ENCODE measurements at places on chromosomes 4 and X.

- no peak for DNase-seq
These were observed 157.2 kb downstream of the LDB2 start for GRCh38 chr4:16741287-16741686.

- no peak for DNase-seq
These were observed 107.2 kb downstream of the GASK1B start for GRCh38 chr4:158065603-158066002.

DNA sequence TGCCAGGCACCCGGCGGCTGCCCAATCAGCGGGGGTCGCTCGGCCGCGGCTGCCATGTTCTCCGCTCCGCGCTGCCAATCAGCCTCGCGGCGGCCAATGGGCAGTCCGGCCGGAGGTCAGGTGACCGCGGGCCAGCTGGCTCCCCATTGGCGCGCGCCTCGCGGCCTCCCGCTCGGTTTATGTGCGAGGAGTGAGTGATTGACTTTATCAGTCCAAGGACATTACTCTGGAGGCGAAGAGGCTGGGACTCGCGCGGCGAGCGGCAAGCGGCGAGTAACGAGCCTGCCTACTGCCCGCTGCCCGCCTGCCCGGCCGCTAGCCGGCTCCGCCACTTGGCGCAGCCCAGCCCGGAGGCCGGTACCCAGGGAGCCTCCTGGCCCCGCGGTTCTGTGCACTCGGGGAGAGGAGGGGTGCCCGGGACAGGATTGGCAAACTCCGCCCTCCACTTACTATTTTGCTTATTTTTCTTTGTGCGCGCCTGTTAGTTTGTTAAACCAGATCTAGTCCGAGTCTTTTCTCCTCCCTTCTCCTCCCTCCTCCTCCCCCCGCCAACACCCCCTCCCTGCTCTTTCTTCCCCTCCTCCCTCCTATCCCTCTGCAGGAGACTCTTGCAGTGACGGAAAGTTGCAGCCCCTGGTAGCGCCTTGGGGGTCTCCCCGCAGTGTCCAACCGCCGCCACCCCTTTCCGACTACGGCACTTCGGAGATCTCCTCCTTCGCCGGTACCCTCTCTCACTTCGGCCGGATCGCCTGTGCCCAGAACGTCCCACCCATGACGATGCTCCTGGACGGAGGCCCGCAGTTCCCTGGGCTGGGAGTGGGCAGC lies at the start of gene ZIC3:
Gene ZIC3, plus strand, starts transcription at position 207 of the 825 bp plus-strand sequence. Its CDS starts 565 bp downstream, at position 772.
- no peak for DNase-seq

DNA sequence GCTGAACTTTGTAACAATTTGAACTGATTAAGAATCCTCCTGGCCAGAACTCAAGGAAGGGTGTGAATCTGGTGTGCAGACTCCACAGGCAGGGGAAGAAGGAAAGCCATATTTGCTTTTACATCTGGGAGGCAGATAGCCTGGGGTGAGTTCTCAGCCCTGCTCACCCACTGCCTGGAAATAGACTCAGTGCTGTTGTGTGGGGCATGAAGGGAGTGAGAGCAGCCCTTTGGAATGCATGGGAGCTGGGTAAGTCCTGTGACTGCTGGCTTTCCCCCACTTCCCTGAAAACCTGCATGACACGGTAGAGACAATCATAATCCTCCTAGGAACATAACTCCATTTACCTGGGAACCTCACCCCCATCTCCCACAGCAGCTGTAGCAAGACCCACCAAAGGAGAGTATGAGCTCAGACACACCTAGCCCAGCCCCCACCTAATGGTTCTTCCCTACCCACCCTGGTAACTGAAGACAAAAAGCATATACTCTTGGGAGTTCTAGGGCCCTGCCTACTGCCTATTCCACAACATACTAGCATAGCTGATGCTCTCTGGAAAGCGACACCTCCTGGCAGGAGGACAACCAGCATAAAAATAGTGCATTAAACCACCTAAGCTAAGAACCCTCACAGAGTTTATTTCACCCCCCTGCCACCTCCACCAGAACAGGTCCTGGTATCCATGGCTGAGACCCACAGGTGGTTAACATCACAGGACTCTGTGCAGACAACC lies 59.3 kb upstream of the UBQLN2 start:
- no peak for DNase-seq

- no peak for DNase-seq
These were observed 171.1 kb downstream of the DCHS2 start for GRCh38 chr4:154320521-154320920.

DNA sequence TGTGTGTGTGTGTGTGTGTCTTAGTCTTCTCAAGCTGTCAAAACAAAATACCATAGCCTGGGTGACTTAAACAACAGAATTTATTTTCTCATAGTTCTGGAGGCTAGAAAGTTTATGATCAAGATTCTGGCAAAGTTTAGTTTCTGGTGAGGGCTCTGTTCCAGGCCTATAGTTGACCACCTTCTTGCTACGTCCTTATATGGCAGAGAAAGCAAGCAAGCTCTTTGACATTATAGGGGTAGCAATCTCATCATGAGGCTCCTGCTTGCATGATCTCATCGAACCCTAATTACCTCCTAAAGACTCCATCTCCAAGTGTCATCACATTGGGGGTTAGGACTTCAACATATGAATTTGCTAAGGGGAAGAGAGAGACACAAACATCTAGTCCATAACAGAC lies 6.9 kb upstream of the AFP start:
- DNase-seq: no peak

DNA sequence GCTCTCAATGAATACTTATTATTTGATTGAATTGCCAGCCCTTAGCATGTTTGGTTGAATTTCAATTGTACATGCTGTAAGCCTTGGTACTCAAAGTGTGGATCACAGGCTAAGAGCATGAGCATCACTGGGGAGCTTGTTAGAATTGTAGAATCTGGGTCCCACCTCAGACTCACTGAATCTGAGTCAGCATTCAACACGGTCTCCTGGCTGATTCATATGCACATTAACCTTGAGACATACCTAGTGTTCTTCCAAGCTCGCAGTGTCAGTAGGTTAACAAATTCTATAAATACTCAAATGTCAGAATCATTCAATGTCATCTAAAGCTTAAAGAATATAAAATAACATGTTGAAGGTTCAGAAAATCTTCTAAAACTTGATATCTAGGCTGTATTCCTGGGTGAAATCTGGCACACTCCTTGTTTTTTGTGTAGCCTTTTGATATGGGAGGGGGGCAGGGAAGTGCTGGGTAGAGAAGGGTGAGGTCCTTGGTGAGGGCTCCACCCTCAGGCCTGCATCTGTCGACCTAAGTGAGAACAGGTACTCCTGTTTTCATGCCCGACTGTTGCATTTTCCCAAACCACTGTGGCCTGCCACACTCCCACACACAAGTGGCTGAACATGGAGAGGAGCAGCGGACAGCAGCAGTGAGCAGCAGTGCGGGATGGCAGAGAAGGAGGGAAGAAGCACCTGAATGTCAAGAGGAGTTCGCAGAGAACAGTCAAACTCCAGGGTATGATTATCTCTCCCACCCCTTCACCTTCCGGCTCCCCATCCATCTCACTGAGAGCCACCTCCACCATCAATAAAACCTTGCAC lies 529.6 kb upstream of the IGFBP7 start:
- DNase-seq: no peak

DNA sequence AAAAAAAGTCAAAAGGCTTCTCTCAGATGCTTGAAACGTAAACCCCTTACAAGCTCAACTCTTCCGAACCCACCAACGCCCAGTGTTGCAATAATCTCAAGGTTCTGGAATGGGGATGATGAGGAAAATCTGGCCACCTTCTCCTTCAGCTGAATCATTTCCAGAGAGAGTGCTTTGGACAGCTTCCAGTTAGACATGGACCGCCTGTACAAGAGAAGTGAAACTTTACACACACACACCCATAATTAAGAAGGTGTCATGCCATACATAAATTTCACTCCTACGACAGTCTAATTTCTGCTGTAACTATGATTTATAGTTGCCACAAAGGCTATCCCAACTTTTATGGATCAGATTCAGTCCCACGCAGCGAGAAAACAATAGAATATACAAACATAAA lies 72.3 kb downstream of the PRKG2 start:
- no peak for DNase-seq

DNA sequence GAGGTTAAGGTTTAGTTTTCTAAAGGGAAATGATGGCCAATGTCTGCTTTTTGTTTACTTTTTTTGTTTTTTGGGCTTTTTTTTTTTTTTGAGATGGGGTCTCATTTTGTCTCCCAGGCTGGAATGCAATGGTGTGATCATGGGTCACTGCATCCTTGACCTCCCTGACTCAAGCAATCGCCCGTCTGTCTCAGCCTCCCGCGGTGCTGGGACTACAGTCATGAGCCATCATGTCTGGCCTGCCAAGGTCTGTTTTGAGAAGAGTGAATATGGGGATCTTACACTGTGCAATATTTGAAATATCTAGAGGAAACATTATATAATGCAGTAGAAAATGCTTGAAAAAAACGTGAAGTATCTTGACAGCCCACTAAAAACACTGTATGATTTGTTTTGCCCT lies 162.5 kb downstream of the GASK1B start:
- DNase-seq: no peak

DNA sequence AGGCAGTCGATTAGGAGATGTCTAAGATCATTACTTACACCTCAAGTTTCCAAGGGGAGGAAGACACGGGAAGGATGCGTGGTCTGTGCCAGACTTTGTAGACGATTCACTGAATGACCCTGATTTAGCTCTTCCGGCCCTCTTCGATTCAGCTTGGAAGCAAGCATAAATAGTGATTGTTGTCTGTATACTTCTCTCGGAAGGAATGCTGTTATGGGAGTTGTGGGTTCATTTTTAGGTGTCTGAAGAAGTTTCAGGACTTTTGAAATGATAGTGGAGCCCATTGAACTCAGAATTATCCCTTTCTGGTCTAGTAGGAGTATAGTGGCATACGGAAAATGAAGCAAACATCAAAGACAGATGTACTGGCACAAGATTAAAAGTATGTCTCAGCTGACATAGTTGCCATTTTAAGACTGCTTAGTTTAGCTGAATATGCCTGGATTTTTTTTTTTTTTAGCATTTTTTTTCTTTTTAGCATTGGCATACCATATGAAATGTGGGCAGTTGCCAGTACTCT lies 1.0 kb upstream of the ANKRD17 start:
- peak; percentile 35 for DNase-seq

- no peak for DNase-seq
These were observed 133.3 kb upstream of the PJA1 start for GRCh38 chrX:69298466-69299140.

DNA sequence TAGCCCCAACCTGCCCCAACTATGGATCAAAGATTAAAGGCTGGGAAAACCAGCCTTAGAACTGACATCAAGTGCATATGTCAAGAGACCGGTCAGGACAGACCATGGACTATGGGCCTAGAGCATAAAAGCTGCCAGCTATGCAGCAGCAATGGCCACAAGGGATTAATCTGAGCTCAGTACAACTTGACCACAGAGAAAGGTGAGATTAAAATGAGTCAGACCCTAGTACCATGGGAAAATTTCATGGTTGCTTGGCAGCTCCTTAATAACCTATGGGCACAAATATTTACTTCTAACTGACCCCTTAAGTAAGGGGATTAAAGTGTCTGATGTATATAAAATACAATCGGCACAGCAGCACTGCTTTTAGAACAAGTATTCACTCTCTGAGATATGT lies 54.4 kb downstream of the CBR4 start:
- no peak for DNase-seq

DNA sequence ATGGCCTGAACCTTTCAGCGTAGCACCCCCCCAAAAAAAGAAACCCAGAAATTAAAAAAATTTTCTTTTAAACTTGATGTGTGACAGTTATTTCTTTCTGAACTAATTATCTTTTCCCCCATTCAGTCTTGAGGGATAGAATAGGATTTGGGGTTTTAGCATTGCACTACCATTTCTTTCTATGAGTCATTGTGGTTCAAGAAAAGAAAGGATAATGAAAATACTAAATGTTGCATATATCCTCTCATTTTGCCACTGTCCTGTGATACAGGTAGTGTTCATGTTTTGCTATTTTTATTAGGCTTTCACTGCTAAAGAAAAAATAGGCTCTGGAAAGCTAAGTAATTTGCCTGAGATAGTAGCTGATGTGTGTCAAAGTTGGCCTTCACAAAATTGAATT lies 39.4 kb upstream of the DCK start:
- no peak for DNase-seq

DNA sequence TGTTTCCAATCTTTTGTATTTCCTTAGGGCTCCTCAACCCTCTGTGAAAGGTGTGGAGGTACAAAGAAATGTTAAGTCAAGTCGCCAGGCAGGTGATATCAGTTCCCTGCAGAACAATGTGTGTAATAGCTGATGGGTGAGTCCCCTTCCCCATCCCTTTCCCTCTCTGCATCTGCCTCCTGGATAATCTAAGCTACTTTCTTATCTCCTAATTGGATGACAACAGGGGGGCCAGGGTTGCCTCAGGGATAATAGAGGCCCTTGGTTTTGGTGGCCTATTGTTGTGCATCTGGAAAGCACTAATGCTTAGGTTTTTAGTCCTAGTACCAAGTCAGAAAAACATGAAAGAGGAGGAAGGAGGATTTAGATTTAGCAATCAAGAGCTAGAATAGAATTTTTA lies 29.1 kb downstream of the MAGED1 start:
- no peak for DNase-seq

GRCh38 chrX:73647632-73648322 lies 84.8 kb downstream of the CHIC1 start:
- DNase-seq: no peak

DNA sequence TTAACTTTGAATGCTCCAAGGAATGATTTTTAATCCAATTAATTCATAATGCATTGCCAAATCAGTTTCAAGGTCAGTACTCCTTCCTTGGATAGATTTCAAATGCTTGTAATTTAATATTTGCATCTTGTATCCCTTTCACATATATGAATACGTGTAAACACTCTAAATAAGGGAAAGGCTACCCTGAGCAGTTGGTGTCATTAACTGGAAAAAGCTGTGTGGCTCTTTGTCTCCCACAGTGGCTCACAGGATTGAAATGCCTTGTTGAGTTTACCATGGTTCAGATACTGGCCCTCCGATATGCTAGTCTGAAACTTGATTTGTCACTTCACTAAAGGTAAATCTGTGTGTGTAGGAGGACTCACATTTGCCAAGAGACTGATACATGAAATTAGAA lies 16.7 kb upstream of the ACOT9 start:
- no peak for DNase-seq

DNA sequence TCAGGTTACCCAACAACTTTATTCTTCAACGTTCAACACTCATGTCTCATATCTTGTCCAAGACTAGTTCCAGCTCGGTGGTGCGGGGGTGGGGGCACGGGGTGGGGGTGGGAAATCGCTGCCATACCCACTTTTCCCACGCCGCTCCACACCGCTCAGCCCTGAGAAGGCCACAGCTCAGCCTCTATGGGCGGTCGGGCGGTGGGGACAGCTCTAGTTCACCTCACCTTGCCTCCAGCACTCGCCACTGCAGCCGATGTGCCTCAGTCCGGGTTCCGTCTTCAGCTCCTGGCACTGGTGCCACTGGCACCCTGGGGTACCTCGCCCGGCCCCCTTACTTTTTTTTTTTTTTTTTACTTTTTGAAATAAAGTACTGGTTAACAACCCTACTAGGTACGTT lies 522.2 kb downstream of the PCDH19 start:
- DNase-seq: no peak

DNA sequence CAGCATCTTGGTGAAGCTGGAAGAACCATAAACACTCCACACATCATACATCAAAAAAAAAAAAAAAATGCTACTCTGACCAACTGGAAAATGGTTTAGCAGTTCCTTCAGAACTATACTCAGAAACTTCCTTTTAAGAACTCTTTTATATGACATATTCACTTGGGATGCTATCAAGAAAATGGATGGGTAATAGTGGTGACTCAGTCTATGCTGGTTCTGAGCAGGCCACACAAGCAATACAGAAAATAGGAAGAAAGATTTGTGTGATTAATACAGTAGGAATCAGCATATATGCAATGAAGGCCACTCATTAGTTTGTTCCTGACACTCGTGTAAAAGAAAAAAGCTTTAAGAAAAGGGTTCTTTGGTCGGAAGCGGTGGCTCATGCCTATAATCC lies 123.5 kb upstream of the FAT4 start:
- no peak for DNase-seq
